Left renal pelvis (tissue), 4 donors: ENCODE measurements at places on chromosomes 11 and 22. TPM values are rescaled to one million over a fixed set of nuclear protein-coding genes. Genes with fewer than 3 reads are reported as not detected.

Gene MYOD1
- not detected for polyA plus RNA-seq

DNA sequence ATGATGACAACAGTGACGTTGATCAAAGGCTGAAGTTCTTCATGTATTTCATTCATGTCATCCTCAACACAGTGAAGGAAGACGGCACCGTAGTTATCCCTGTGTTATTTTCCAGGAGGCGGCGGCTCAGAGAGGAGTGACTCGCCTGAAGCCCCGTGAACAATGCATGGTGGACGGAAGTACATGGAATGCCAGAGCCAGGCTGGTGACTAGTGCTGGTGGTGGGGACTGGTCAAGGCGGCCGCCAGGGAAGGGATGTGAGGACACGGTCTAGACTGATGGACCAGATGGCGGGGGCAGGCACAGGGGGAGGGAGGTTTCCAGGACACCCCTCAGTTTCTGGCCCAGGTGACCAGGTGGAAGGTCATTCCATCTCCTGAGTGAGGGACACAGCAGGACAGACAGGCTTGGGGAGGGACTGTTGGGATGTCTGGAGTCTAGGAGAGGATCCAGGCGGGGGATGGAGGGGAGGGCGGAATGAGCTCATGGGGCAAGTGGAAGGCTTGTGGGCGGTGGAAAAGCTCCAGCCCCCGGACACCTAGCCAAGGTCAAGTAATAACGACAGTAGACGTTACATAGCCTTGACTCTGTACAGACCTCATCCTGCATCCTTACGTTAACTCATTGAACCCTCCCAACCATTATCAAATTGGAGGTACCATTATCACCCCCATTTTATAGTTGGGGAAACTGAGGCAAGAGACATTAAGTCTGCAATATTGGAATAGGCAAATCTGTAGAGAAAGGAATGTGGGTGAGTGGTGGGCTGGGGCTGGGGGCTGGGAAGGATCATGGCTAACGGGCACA is 16.0 kb upstream of the PICK1 start:
- no peak for DNase-seq

DNA sequence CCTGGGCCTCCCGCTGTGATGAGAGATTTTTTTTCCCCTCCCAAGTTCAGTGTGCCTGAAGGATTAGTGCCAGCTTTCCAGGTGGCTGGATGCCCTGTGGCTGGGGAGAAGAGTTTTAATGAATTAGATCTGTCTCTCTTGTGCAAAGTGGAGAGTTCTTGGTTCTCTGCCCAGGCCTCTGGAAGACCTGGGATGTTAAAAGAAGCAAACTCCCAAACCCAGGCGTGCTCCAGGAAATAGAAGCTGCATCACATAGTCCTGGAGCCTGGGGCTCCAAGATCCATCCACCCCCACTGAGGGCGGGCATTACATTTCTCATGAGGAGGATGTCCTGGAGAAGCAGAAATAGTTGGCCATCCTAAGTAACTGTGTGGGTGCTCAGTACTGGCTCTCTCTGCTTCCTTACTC is 30.6 kb downstream of the SDHAF2 start:
- DNase-seq, result no peak

GRCh38 chr11:7077101-7077500 is 11.7 kb upstream of the RBMXL2 start:
- DNase-seq, result no peak

DNA sequence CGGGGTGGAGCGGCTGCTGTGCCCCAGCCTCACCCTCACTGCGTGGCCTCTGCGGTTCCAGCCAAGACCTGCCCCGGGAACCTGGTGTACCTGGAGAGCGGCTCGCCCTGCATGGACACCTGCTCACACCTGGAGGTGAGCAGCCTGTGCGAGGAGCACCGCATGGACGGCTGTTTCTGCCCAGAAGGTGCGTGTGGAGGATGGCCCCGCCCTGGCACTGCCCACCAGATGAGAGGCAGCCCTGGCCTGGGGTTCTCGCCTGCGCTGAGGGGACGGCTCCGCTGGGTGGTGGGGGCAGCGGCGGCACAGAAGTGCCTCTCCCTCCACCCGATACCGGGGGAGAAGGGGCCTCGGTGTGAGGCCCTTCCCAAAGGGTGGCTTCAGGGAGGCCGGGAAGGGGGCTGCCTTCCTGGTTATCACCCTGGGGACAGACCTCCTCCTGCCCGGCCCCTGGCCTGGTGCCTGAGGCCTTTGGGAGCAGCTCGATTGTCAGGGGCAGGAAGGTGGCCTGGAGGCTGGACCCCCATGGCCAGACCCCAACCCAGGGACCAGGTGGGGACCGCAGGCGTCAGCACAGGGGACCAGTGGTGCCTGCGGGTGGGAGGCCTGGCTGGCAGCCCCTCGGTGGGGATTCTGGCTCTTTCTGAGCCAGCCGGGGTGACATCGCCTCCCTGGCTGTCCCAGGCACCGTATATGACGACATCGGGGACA is 7.1 kb downstream of the MUC2 start:
- no peak for DNase-seq

Gene RIMBP3B
- polyA plus RNA-seq, result not detected

DNA sequence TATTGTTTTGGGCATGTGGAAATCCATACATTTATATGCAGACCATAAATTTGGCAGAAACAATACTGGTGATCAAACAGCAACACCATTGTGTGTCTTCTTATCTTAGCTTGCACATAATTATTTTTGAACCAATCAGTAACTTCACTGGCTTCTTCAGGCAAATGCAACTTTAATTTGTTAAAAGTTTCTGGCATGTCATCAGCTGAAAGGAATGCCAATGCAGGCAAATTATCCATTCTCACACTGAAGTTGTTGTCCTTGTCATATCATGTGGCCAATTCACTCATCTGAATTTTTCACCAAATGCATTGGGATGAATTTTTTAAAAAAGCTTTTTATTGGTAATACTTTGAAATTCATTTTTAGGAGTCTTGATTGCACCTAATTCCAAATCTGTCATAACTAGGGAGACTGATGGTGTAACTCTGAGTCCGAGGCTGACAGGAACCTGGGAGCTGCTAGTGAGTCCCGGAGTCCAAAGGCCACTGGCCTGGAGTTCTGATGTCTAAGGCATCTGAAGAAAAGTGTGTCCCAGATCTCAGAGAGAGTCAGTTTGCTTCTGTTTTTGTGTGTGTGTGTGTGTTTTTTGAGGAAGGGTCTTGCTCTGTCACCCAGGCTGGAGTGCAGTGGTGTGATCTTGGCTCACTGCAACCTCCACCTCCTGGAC is 17.4 kb upstream of the OR10V1 start:
- DNase-seq, result no peak

DNA sequence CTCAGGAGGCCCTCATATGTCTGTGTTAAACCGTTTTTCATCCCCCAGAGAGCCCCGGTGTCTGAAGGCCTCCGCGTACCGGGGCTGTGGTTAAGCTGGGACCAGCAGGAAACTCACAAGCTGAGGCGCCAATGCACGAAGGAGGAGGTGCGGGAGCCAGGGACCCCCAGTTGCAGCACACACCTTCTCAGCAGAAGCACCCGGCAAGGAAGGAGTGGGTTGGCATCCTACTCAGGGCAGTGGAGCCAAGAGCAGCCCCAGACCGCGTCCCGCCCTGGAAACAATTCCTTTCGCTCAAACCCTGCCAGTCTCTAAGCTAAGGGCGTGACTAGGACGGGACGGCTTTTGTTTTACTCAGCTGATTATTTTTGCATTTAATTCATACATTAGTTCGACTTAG is 726.9 kb downstream of the BRD1 start:
- DNase-seq, result no peak

Gene MS4A12
- not detected for polyA plus RNA-seq

Gene KCNJ11
- 0.23 TPM for polyA plus RNA-seq
